ENCODE measurements at places on chromosomes 2 and 18.

- peak; percentile 62 for DNase-seq
These were observed 465.0 kb upstream of the CWC22 start for GRCh38 chr2:180472133-180472532.

DNA sequence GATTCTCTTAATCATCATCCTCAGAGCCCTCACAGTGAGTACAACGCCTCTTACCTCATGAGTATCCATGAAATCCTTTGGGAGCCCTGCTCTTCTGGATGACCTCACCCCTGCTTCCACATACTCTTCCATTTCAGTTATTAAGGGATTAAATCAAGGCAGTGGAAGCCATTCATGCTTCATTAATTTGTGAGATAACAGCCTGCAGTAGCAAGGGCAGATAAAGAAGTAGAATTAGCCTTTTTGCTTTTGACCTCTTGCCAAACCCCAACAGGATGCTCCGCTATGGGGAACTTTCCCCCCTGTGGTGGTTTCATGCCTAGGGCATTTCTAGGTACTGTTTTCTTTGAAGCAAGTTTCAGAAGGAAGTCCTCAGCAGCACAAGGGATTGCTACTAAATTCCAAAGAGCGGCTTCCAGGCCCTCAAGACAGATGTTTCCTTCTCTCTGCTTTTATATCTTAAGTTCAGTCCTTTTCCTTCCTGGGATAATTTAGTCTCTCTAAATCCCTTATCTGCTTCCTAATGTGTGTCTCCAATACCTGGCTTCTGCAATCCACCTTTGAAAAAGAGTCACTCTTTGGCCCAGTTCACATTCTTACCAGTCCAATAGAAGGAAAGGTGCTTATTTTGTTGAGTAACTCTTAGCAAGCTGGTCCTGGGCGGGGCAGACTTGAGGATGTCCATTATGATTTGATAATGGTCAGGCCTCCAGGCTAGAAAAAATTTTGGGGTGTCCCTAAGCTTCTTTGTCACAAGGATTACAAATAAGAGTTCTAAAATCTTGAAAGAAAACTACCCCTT lies 76.9 kb downstream of the MYO1B start:
- peak; percentile 92 for DNase-seq

GRCh38 chr2:79622508-79622907 lies 109.7 kb downstream of the CTNNA2 start:
- peak; percentile 20 for DNase-seq

DNA sequence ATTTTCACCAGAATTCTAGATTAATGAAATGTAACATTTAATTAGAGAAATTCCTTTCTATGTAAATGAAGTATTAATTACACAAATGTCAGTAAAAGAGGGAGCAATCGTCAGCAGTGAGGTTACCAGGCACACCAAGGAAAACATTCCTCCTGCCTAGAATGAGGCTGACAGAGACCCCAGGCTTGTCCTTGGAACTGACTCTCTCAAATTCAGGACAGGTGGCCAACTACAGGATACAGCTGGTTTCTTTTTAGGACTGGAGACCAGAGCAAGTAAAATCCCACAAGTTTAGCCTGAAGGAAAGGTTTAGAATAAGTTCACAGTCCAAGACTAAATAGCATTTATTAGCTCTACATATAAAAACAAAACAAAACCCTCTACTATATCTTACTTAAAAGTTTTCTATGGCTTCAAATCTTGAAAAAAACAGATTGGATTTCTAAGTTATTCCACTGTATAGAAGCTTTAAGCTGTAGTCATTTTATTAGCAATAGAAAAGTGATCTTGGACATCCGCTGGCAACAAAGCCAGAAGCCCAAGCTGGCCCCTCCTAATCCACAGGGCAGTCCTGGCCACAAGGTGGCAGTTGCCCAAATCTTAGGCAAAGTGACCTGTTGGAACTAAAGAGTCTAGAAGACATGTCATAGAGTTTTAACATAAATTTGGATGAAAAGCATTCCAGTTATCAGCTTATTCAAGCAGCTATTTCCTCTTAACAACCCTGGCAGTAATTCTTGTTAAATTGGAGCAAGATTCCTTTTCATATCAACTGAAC lies 81.0 kb downstream of the SP3 start:
- peak; percentile 59 for DNase-seq

- no peak for DNase-seq
These were observed 136.9 kb downstream of the CYP26B1 start for GRCh38 chr2:72010647-72011369.

- peak; percentile 50 for DNase-seq
These were observed 172.0 kb downstream of the AFF3 start for GRCh38 chr2:99970292-99970868.

GRCh38 chr2:23387845-23388244 lies 2.9 kb downstream of the KLHL29 start:
- DNase-seq: no peak

DNA sequence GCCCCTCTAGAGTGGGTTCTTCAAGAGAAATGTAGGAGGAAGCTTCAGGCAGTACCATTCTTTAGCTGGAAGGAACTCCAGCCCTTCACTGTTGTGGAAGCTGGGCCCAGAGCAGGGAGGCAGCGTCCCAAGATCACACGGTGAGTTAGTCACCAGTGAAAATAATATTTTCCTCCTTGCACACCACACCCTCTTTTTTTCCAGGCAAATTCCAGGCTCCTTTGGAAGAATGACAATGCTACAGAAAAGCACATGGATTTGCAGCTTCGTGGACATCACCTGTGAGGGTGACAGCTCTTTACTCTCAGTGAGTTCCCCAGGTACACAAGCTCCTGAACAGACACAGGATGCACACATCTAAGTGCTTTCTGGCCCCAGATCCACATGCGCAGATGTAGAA lies 157.1 kb downstream of the COL6A3 start:
- DNase-seq: peak; percentile 91

DNA sequence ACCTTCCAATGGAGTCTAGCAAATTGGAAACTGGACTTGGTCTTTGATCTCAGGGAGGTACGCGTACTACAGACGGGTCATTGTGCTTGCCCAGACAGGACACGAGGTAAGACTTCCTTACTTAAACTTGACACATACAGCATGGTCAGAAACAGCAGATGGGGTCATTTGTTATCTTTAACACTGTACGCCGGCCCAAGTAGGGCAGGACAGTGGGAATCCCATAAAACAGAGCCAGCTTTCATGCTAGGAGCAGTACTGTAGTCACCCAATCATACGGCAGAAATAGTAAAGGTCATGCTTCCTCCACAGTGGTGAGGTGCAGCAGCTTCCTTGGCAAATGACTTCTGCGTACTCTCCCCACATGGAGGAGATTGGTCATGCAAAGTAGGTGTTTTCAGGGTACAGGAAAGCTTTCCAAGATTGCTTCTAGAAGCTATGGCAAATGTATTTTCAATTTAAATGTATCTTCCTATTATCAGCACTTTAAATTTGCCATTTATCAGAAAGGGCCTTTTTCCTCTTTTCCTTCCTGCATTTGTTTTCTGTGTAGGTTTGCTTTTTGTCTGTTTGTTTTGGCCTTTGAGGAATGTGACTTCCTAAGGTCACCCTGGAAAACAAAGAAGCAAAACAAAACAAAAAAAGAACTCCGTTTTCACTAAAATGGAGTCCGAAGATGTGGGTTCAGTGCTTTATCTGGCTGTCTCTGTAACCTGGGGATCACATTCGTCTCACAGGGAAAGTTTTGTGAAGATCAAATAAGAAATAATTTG lies 74.0 kb upstream of the DSG1 start:
- DNase-seq: no peak

DNA sequence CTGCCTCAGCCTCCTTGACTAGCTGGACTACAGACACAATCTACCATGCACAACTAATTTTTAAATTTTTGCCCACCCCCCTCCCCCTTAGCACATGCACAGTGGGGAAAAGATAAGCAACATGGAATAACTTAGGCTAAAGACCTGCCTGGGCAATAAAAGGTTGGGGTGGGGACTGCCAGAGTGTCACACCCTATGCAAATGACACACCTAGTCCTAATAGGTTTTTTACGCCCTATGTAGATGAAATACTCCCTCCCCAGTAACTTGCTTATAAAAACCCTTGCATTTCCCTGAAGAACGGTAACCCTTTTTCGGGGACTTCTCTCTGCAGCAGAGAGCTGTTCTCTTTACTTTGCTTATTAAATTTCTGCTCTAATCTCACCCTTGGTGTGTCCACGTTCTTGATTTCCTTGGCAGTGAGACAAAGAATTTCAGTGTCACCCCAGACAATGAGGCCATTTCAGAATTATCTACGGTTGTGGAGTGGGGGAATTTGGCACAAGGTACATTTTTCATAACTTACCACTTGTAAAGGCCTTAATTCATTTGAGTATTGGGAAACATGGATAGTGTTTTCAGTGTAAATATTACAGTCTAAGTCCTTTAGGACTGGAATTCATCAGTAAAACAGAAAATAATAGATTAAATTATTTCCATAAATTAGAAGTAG lies 109.2 kb downstream of the NOL4 start:
- DNase-seq: no peak

- no peak for DNase-seq
These were observed 399.0 kb downstream of the CNTNAP5 start for GRCh38 chr2:124424074-124424473.

DNA sequence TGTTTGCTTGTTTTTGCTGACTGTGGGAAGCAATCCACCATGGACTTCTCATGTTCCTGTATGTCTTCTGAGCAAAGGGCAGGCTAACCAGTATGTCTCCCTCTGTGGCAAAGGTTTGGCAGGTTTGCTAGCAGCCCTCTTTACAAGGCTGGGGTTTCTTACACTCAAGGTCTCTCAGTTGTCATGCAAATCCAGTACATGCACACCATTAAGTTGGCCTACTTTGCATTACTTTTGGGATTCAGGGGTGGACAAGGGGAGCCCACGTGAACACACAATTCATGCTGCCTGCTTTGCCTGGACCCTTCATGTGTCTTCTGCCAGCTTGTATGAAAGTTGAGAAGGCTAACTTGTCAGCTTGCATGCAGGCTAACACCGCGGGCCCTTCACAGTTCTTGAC lies 134.9 kb downstream of the LRRTM4 start:
- DNase-seq: no peak

DNA sequence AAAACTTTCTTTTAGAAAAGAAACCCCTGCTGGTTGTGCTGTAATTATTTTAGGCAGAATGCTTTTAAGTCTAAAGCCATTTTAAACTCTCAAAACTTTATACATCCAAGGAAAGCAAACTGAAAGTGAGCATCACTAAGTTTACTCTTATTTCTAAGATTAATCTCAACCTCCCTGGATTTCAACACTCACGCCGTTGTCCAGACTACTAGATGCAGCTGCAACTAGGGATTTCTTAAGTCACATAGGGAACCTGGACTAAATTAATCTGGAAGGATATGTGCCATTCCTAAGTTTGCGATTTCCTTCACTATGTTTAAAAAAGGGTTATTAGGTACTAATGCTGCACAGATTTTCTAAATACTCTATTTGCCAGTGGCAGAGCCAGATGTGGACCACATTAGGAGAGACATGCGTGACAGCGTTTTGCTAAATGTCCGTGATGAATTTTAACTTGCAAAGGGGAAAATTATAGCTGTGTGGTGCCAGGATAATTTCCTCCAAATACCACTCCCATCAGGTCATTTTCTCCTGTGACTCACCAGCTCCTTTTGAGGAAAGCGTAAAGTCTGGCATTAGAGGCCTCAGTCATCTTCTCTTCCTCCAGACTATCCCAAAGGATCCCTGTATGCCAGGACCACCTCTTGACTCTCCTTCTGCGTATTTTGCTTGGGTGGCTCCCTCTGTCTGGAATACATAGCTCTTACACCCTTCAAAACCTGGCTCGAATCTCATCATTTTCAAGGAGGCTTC lies 143.7 kb downstream of the ATL2 start:
- DNase-seq: peak; percentile 94

GRCh38 chr2:239190361-239190760 lies 210.5 kb downstream of the HDAC4 start:
- no peak for DNase-seq

DNA sequence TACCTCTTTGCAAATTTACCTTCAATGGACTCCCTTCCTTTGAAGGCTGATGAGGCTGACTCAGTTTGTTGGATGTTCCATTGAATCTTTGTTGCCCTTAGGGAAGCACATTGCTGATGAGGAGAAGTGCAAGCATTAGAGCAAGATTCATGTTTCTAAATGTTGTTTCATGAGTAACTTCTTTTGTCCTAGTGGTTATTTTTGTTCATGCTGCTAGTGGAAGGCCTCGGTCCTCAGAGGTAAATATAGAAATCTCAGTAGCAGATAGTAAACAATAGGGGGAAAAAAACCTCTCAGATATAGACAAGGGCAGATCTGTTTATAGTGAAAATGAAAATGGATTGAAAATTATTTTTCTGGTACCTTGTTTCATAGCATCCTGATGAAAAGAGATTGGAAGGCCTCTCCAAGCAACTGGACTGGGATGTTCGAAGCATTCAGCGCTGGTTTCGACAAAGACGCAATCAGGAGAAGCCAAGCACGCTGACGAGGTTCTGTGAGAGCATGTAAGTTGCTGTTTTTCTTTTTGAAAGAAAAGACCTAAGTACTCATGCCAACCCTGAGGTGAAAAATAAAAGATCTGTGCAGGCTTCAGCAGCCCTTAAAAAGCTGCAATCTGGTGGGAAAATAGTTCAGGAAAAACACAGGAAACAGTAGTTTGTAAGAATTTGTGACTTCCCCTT lies 104.9 kb downstream of the CERS6 start:
- no peak for DNase-seq

- DNase-seq: peak; percentile 14
These were observed 52.5 kb downstream of the CDH2 start for GRCh38 chr18:28124131-28125029.

- DNase-seq: no peak
These were observed 178.3 kb upstream of the CCDC68 start for GRCh38 chr18:55137602-55138001.

GRCh38 chr18:49612515-49613033 lies 50.7 kb downstream of the LIPG start:
- no peak for DNase-seq

- no peak for DNase-seq
These were observed 19.4 kb upstream of the SOX11 start for GRCh38 chr2:5672749-5673144.

DNA sequence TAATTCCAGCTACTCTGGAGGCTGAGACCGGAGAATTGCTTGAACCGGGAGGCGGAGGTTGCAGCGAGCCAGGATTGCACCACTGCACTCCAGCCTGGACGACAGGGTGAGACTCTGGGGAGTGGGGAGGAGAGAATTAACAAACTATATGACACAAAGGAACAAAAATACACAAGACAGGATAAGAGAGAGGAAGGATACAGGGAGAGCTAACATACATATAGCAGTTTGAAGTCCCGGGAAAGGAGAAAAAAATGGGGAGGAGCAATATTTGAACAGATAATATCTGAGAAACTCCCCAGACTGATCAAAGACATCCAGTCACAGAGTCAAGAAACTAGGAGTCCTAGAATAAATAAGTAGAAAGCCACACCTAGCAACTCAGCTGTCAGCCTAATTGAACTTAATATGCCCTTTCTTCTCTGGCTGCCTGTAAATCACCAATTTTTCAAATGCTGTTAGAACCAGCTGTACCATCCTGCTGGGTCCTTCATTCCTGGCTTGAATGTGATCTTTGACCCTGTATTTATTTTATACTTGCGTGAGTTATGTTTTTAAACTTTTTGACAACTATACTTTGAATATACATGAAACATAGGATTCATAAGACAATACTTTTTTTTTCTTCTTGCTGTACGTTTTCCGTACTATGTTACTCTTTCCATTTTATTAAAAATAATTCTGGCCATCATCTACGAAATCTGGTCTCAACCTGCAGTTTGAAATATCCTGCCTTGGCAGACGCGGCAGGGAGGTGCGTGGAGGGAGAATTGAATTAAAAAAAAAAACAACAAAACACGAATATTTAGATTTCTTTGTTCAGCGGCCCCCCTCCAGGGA lies 876 bp upstream of the CYP27A1 start:
- no peak for DNase-seq

GRCh38 chr18:51382081-51382480 lies 184.6 kb upstream of the MEX3C start:
- no peak for DNase-seq

All from fibroblast of mammary gland (primary cell).